ENCODE measurements at places on chromosomes 3 and 15.

GRCh38 chr3:46667657-46668056 lies 25.8 kb downstream of the ALS2CL start:
- DNase-seq = no peak

- DNase-seq = no peak
Observed at GRCh38 chr15:91318931-91319330, 218.9 kb downstream of the SV2B start.

- peak; percentile 97 for DNase-seq
Observed at GRCh38 chr3:153161714-153162512, at the start of gene RAP2B. Gene RAP2B, plus strand, starts transcription at chr3:153162226. Its CDS starts 468 bp downstream, at chr3:153162694.

DNA sequence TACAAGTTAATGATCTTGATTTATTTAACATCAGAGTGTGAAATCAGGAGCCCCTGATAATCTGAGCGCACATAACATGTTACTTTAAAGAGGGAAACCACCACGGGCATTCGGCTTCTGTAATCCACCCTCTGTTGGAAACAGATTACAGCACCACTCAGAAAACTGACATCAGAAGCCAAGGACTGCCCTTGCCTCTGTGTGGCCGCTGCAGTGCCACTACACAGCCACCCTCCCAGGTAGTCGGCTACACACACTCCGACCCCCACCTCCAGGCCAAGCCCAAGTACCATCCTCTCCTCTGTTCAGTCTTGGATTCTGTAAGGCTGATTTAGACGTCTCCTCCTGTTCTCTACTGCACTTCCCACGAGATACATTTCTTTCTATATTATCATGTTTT lies 251.7 kb downstream of the GABRB3 start:
- DNase-seq = no peak

DNA sequence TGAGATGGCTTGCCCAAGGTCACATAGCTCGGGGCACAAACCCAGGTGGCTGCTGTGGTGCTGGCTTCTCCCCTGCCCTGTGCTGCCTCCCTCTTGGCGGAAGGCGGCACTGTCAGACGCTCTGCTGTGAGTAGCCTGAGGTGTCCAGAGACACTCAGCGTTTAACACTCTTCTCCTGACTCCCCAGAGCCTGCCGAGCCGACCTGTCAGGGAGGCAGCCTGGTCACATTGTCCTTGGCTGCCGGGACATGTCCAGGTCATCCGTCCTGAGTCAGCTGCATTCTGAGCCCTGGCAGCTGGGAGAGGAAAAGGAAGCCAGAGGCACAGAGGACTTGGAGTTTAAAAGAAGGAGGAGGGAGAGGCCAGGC lies 4.7 kb downstream of the LMAN1L start:
- peak; percentile 66 for DNase-seq

GRCh38 chr15:58437531-58438105 lies 5.8 kb downstream of the LIPC start:
- DNase-seq = no peak

- no peak for DNase-seq
Observed at GRCh38 chr3:14154276-14154675, 24.1 kb downstream of the XPC start.

DNA sequence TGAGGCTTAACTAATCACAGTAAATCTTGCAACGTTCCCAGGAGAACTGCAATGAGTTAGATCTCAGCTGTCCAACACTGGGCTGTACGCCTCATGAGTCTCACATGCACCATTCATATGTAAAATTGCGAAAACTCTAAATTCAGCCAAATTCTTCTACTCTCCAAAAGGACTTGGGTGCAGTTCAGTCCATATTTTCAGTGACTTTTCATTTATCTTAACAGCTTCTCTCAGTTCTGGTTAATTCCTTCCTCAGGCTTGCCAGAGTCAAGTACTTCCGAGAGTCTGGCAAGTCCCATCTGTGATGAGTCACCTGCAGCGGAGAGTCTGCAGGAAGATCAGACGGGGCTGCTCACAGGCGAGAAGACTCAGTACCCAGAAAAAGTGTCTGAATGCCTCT lies 11.5 kb downstream of the CCDC80 start:
- DNase-seq = no peak

DNA sequence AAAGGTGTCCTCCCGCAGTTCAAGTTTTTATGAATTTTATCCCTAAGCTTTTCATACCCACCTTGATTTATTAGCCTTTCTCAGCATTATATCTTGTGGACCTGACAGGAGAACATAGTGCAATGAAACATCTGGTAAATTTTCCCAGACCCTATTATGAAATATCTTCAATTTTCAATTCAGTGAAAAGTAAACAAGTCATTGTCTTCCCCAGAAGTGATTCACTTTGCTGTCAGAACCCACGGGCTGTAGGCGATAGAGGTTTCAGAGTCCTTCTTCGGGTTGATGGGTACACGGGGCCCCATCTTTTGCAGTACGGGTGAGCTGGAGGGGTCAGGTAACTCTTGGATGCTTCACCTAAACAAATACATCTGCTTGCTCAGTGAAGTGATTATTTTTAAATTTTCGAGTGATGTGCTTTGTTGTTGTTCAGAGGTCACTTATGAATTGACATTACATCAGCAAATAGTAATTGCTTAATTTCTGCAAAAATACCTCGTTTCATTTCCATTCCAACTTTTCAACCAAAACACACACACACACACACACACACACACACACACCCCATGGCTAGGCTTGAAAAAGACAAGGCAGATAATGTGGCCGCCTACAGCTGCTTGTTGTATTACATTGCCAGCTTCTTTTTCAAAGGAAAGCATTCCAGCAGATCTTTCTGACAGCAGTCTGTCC lies 102.9 kb downstream of the SEMA6D start:
- DNase-seq = peak; percentile 60

DNA sequence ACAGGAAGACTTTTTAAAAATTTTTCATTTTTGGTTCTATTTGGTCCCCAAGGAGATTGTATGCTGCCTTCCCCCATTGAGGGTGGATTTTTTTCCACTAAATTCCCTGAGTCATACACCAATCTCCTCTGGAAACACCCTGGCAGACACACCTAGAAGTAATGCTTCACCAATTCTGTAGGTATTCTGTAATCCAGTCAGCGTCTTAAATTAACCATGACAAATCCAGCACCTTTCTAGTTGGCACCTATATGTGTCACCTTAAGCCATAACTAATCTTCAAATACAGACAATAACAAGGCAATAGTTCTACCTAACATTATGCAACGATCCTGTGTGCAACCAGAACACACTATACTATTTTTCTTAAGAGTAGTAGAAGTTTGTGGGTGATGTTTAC lies 459.1 kb upstream of the NDN start:
- no peak for DNase-seq

DNA sequence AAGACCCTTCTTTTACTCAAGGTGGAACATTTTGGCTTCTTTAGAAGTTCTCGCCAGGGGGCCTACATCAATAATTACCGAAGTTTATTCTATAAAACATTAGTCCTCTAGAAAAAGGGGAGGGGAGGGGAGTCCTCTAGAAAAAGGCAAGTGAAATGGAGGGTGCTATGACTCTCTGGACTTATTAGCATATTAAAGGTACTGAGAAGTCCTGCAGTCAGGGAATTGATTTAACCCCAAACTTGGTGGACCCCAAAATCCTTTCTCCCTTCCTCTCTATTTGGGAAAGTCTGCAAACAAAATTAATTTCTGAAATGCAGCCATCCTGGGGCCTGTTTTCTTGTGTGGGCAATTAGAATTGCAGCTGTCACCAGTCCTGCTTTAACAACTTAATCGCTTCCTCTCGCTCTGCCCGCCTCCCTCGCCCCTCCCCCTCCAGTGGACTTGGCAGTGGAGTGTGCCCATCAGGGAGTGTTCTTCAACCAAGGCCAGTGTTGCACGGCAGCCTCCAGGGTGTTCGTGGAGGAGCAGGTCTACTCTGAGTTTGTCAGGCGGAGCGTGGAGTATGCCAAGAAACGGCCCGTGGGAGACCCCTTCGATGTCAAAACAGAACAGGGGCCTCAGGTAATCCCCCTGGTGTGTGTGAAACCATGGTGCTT lies 18.9 kb upstream of the LRRK1 start:
- no peak for DNase-seq

GRCh38 chr3:35393901-35394799 lies 245.2 kb upstream of the ARPP21 start:
- peak; percentile 3 for DNase-seq

DNA sequence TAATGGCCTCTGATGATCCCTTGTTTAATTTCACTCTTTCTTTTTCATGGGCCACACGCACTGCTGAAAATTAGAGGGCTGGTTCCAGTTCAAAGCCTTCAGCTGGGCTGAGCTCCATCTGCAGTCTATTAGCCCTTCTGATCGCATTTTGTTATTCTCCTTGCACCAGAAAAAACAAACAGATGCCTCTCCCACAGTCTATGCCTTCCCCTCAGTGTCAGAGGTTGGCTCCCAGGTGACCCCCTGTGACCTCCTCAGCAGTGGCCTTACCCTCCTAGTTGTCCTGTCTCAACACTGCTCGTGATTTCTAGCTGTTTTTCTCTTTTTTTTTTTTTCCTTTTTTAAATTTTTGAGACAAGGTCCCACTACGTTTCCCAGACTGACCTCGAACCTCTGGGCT lies 77.1 kb upstream of the PRTG start:
- DNase-seq = no peak

GRCh38 chr3:123344907-123345594 lies 103.8 kb downstream of the ADCY5 start:
- no peak for DNase-seq

- no peak for DNase-seq
Observed at GRCh38 chr3:62874711-62875557, at the start of gene CADPS. Gene CADPS, minus strand, starts transcription at chr3:62875416. Its CDS starts 387 bp downstream, at chr3:62875029.

- no peak for DNase-seq
Observed at GRCh38 chr3:30753766-30754165, 140.7 kb downstream of the GADL1 start.

- peak; percentile 40 for DNase-seq
Observed at GRCh38 chr15:94004697-94005096, 226.7 kb upstream of the MCTP2 start.

DNA sequence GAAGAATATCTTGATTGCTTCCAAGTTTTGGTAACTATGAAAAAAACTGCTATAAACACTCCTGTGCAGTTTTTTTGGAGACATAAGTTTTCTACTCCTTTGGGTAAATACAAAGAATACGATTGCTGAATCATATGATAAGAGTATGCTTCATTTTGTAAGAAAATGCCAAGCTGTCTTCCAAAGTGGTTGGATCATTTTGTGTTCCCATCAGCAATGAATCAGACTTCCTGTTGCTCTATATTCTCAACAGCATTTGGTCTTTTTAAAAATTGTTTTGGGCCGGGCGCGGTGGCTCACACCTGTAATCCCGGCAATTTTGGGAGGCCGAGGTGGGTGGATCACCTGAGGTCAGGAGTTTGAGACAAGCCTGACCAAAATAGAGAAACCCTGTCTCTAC lies 14.5 kb downstream of the BTD start:
- DNase-seq = no peak

DNA sequence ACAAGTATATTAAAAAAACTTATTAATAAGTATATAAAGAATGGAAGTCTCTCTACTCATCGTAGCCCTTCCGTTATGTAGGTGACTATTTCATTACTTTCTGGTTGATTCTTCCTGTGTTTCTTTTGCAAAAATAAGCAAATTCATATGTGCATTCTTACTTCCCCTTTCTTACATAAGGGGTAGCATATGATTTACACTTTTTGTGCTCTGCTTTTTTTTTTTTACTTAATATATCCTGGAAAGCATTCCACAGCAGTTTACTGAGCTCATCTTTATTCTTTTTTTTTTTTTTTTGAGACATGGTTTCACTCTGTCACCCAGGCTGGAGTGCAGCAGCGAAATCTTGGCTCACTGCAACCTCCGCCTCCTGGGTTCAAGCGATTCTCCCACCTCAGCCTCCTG lies 12.9 kb downstream of the SCAMP5 start:
- DNase-seq = no peak

GRCh38 chr3:28836199-28836598 lies 444.7 kb upstream of the RBMS3 start:
- DNase-seq = no peak

DNA sequence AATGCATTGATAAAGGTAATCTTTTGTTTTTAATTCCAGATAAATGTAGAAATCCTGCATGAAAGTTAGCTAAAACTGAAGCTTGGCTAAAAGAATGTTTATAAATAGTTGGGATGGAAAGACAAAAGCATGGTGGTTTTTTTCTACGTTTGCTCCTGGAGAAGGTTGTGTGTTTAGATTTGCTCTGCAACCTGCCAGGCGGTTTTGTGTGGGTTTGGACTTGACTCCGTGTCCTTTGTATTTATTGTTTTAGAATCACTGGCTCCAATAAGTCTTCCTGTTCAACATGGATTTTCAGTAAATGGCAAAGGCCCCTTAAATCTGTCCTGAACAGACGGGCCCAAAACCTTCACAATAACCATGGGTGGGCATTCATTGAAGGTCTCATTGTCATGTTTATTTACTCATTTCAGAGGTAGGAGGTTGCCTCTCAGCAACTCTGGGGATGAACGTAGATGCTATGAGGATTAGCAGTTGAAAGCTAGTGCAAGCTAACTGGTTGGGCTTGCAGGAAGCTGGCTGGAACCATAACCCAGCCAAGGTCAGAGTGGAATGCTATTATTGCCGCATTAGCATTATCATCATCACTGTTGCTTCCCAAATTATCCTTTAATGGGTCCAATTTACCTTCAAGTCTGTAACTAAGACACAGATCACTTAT lies 60.6 kb upstream of the ADAMTS9 start:
- no peak for DNase-seq

DNA sequence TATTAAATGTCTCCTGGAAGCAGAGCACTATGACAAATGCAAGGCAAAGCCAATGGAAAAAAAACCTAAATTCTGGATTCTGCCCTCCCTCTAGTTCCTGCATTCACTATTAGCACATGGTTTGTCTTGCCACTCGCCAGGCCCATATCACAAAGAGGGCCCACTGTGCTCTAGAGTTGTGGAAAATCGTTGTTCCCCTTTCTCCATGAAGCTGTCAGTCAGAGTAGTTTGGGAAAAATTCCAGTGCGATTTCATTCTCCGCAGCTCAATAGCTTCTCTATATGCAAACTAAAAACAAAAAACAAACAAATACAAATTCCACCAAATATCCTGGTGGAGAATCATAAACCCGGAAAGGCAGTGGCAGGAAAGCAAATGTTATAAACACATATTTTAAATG lies 77.3 kb downstream of the RORA start:
- DNase-seq = no peak

GRCh38 chr3:77825001-77825827 lies 785.3 kb downstream of the ROBO2 start:
- DNase-seq = peak; percentile 96

DNA sequence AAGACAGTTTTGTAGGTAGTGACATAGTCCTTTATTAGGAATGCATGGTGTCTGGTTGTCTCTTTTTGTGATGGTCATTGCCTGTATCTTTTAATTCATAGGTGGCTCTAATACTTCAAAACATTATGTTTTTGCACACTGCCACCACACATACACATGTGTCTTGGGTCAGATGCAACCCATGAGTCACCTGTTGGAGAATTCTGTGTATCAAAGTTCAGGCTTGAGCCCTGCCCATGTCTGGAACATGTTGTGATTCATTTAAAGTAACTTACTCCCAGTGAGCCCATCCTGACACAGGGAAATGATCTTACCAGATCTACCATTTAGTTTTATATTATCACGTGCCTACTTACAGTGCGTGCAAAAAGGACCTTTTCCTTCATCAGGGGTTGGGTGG lies 142.7 kb downstream of the GHSR start:
- peak; percentile 76 for DNase-seq

GRCh38 chr3:112114576-112115160 lies 18.4 kb downstream of the GCSAM start:
- DNase-seq = no peak
